Progenitor cell of endocrine pancreas (in vitro differentiated cells): ENCODE measurements at places on chromosomes 2 and 18. TPM values are rescaled to one million over a fixed set of nuclear protein-coding genes. Genes with fewer than 3 reads are reported as not detected.

GRCh38 chr2:128769457-128770142 is 450.9 kb upstream of the HS6ST1 start:
- H3K36me3 ChIP-seq: no peaks in the 10 kb centered on the region
- peaks cover 26% of the 10 kb centered on the region for H3K27me3 ChIP-seq
- no peak overlapping the region for H3K4me3 ChIP-seq
- H3K27ac ChIP-seq: no peak overlapping the region

DNA sequence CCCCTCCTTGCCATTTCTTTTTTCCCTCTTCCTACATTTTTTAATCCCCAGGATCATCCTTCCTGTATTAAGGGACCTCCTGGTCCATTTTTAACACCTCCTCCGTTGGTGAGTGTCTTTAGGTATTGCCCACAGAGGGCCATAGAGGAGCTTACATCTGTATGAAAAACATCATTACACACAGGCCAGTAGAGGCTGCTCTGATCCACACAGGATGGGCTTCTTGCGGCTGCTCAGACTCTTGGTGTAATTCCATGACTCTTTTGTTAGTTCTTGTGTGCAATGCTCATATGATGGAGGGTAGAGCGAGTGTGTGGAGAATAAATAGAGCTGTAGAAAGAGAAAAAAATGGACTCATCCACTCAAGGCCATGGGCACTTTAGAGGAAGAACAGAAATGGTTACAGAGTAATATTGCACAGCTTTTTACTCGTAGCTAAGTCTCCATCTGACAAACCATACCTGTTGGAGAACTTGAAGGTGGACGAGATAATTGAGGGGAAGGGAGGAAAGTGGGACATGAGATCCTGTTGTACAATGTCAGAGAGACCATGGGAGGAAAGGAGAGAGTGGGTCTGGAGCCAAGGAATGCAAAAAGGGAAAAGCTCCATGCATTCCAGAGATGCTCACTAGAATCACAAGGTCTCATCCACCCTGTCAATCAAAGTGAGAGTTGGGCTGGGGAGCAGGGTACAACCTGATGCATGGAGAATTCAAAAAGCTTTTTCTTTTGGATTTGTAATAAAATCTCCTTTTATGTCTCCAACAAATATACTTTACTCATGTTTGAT is 129.7 kb upstream of the TNP1 start:
- H3K27ac ChIP-seq: no peak overlapping the region
- peaks cover 5% of the 10 kb centered on the region for H3K4me1 ChIP-seq
- peaks cover 3% of the 10 kb centered on the region for H3K27me3 ChIP-seq
- H3K36me3 ChIP-seq: no peaks in the 10 kb centered on the region
- H3K4me3 ChIP-seq: no peak overlapping the region

DNA sequence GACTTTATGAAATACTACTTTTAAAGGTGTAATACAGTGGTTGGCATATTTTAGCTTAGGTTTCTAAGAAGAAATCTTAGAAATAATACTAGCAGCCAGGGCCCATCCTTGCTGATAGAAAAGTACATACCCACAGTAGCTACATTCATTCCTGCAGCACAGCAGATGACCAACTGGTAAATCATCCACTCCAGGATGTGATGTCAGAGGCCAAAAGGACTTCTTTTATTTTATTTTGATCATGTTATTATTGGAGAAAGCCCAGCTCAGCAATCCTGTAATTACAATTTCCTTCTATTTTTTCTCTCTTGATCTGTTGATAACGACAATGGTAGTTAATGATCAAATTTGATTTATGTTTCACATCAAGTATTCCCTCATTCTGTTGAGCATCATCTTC is 18.0 kb upstream of the TTN start:
- peaks cover 2% of the 10 kb centered on the region for H3K4me1 ChIP-seq
- DNase-seq: no peak
- no peak overlapping the region for H3K4me3 ChIP-seq
- peaks cover 8% of the 10 kb centered on the region for H3K36me3 ChIP-seq

Gene MLPH
- total RNA-seq: 1.2 and 1.6 TPM in 2 replicates

Gene ACTR3
- total RNA-seq: 156 and 170 TPM in 2 replicates

Gene CPLX4
- total RNA-seq: not detected in 2 replicates

Gene SERPINB13
- not detected in 2 replicates for total RNA-seq

GRCh38 chr2:72137498-72138010 is 10.1 kb downstream of the CYP26B1 start:
- H3K36me3 ChIP-seq: peaks cover 4% of the 10 kb centered on the region
- DNase-seq: peak; percentile 79
- H3K4me3 ChIP-seq: no peak overlapping the region
- H3K4me1 ChIP-seq: peaks cover 8% of the 10 kb centered on the region
- no peak overlapping the region for H3K27ac ChIP-seq

DNA sequence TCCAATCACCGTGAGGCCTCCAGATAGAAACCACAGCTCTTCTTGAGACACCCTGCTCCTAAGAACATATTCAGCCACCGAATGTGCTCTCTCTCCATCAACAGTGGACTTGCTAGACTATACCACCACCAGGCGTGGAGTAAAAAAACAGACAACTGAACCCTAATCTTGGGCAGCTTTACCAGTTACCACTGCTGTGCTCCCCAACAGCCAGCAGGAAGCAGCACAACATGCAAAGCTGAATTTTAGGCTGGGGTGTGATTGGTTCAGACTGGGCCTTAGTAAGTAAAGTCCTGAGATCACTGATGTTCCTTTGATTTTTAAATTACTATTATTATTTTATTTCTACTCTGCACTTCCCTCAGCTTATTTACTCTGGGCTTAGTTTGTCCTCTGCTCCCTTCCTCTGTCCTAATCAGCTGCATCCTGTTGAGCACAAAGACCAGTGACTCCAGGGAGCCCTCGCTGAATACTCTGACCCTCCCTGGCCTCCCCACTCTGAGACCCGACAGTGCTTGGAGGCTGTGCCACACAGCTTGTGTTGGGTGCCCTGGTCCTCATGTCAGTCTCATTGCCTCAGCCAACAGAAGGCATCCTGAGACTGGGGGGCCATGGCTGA is 21.9 kb downstream of the MRPL35 start:
- H3K4me1 ChIP-seq: peaks cover 2% of the 10 kb centered on the region
- no peak overlapping the region for H3K4me3 ChIP-seq
- no peaks in the 10 kb centered on the region for H3K27me3 ChIP-seq
- no peaks in the 10 kb centered on the region for H3K36me3 ChIP-seq
- peak overlapping the region; percentile 62 for H3K27ac ChIP-seq
- DNase-seq: peak; percentile 28

DNA sequence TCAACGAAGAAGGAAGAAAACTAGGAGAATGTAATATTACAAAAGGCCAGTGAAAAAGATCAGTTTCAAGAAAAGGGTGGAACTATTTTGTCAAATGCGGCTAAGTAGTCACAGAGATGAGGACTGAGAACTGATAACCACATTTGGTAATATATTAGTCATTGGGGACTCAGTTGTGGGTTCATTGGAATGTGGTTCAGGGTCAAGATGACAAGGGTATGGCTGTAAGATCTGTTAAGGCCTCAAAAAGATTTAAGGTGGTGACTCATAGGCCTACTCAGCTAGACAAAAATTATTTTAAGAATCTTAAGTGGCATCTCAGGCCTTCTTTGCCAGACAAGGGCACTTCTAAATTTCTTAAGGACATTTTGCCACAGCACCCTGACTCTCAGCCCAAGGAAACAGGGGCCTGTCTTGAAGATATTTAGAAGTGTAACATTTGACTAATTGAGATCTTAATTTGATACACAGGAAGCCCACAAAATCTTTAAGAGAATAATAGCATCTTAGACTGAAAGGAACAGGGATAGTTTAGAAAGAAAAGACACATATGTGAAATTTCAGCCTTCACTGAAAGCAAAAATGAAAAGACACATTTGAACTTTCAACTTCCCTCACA is 81.3 kb downstream of the STRADB start:
- DNase-seq: no peak
- no peaks in the 10 kb centered on the region for H3K4me1 ChIP-seq
- no peak overlapping the region for H3K4me3 ChIP-seq
- no peak overlapping the region for H3K27ac ChIP-seq

DNA sequence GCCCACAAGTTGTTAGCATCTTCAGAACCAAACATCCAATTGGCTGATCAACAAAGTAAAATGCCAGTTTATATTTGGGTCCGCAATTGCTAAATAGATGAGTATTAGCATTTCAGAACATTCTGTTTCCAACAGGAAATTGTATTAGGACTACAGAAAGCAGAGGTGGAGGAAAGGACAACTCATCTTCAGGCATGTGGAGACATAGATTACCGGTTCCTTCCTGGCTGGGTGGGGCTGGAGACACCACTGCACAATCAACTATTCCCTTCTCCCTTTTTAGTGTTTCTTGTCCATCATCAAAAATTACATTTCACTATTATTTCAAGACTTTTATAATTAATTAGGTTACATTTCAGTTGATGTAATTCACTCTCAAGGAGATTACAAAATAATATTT is 83.8 kb downstream of the ADAM23 start:
- no peak for DNase-seq
- H3K36me3 ChIP-seq: no peaks in the 10 kb centered on the region
- H3K4me3 ChIP-seq: no peak overlapping the region
- H3K4me1 ChIP-seq: peaks cover 5% of the 10 kb centered on the region
- no peaks in the 10 kb centered on the region for H3K27me3 ChIP-seq

DNA sequence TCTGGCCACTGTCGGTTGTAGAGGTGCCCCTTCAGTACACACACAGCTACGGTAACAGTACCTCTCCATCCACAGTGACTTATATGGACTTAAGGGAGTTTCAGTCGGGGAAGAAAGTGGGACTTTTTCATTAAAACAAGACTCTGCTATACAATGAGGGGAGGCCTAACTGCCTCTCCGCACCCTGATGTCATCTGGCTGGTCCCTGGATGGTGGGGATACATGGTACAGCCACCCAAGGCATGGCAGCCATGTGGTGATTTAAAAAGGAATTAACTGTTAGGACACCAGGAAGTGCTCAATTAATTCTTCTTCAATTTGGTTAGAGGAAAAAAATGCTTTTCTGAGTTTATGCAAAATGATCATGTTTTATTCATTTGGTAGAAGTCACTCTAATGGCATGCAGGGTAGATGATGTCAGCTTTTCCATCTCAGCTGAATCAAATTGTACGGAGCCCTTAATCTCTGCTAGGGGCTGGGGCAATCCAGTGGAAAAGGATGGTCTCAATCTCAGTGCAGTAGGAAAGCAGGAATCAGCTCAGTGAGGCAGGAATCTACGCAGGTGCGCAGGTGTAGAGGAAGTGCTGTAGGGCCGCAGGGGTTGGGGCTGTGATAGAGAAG is 243.9 kb downstream of the PRKCE start:
- no peak overlapping the region for H3K27ac ChIP-seq
- H3K4me3 ChIP-seq: no peak overlapping the region
- peaks cover 22% of the 10 kb centered on the region for H3K27me3 ChIP-seq
- DNase-seq: no peak
- no peaks in the 10 kb centered on the region for H3K36me3 ChIP-seq

DNA sequence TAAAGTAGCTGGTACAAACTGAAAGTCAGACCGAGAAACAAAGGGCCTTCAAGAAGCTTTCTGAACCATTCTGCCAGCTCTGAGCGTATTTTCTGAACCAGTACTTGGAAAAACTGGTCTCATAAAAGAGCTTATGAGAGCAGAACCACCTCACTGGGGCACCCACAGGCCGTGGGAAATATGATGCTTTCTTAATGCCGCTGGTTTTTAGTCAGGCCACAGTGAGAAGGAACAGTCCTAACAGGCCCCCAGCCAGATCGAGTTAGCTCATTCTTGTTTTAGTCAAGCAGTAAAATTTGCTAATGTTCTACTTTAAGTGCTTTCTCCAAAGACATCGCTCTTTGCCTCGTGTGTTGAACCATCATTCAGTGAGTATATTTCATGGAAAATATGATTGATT is 12.7 kb upstream of the NOSTRIN start:
- no peak for DNase-seq
- no peak overlapping the region for H3K27ac ChIP-seq
- no peaks in the 10 kb centered on the region for H3K36me3 ChIP-seq
- no peaks in the 10 kb centered on the region for H3K27me3 ChIP-seq
- H3K4me1 ChIP-seq: no peaks in the 10 kb centered on the region

Gene OSGEPL1
- total RNA-seq: 12.1 and 12.8 TPM in 2 replicates

DNA sequence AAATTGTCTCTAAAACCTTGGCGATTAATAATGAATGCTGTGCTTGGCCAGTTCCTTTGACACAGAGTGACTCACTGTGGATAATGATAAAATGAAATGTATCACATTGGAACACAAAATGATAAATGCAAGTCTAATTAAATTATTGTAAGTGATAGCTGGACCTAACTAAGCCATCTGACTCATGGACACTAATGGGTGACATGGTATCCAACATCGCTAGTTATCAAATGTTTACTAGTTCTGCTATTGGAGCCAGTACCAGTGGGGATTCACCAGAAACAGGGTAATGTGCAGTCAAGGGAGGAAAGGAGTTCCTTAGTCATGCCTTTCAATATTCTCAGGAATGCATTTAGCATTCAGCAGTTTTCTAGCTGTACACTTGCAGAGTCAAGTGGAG is 736.3 kb upstream of the ACVR2A start:
- DNase-seq: no peak
- H3K27ac ChIP-seq: no peak overlapping the region
- no peak overlapping the region for H3K4me3 ChIP-seq
- H3K36me3 ChIP-seq: no peaks in the 10 kb centered on the region
- H3K27me3 ChIP-seq: peaks cover 2% of the 10 kb centered on the region
- H3K4me1 ChIP-seq: peaks cover 1% of the 10 kb centered on the region

DNA sequence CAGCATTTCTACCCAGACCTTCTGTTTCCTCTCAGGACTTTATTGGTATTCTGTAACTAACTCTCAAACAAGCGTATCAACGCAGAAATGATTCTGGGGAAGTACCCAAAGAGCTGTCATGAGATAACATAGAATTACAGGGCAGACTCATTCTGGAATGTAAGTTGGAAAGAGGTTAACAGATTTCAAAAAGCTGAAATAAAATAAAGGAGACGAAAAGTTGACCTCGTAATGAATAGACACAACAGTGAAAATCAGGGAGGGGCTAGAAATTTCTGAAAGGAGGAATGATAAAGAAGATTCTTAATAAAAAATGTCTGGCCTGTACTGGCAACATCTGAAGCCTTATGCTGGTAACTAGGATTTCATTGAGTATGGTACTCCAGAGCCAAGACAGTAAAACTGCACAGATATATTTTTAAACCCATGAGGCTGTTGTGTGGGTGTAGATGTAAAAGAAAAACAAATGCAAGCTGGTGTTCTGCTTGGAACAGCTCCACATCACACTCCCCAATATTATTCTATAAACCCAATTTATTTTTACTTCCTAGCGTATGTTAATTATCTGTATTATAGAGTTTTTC is 23.9 kb downstream of the RBMS1 start:
- H3K27me3 ChIP-seq: no peaks in the 10 kb centered on the region
- H3K4me1 ChIP-seq: peaks cover 7% of the 10 kb centered on the region
- DNase-seq: no peak
- no peak overlapping the region for H3K4me3 ChIP-seq
- no peaks in the 10 kb centered on the region for H3K36me3 ChIP-seq

DNA sequence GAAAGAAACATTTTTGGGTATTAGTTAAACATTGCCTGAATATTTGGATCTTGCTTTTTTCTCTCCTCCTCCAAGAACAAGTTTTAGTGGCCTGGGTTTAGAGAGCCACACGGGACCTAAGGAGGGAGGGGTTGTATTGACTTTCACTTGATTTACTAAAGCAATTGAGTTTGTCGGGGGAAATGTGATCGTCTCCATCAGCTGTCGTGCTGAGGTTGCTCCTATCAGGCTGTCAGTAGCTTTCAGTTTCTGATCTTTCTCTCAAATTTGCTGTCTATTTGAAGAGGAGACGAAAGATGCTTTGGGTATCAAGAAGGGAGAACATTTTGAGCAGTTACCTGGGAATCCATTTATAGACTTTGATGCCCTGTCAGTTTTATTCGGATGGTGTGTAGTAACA is 106.0 kb downstream of the SETBP1 start:
- no peaks in the 10 kb centered on the region for H3K36me3 ChIP-seq
- H3K4me3 ChIP-seq: no peak overlapping the region
- H3K27ac ChIP-seq: no peak overlapping the region
- no peak for DNase-seq
- no peaks in the 10 kb centered on the region for H3K27me3 ChIP-seq
- peaks cover 48% of the 10 kb centered on the region for H3K4me1 ChIP-seq

- H3K27ac ChIP-seq: no peak overlapping the region
- H3K36me3 ChIP-seq: no peaks in the 10 kb centered on the region
- peaks cover 13% of the 10 kb centered on the region for H3K27me3 ChIP-seq
Measured at GRCh38 chr18:13294309-13294708, 75.7 kb downstream of the LDLRAD4 start.
